ENCODE measurements at places on chromosomes 2 and 18. TPM values are rescaled to one million over a fixed set of nuclear protein-coding genes. Genes with fewer than 3 reads are reported as not detected.
A peak's percentile ranks its signal among the peaks of the same experiment; 100 is the strongest.

GRCh38 chr2:176872406-176872805, 340.2 kb upstream of the HNRNPA3 start:
- DNase-seq, result no peak
- no peaks in the 10 kb centered on the region for H3K27me3 ChIP-seq
- no peak overlapping the region for H3K27ac ChIP-seq

- no peaks in the 10 kb centered on the region for H3K36me3 ChIP-seq
- no peak overlapping the region for H3K27ac ChIP-seq
- no peaks in the 10 kb centered on the region for H3K4me1 ChIP-seq
- H3K4me3 ChIP-seq, result no peak overlapping the region
- DNase-seq, result no peak
- no peaks in the 10 kb centered on the region for H3K27me3 ChIP-seq
Measured at GRCh38 chr2:150076281-150076680, 411.2 kb downstream of the RND3 start.

DNA sequence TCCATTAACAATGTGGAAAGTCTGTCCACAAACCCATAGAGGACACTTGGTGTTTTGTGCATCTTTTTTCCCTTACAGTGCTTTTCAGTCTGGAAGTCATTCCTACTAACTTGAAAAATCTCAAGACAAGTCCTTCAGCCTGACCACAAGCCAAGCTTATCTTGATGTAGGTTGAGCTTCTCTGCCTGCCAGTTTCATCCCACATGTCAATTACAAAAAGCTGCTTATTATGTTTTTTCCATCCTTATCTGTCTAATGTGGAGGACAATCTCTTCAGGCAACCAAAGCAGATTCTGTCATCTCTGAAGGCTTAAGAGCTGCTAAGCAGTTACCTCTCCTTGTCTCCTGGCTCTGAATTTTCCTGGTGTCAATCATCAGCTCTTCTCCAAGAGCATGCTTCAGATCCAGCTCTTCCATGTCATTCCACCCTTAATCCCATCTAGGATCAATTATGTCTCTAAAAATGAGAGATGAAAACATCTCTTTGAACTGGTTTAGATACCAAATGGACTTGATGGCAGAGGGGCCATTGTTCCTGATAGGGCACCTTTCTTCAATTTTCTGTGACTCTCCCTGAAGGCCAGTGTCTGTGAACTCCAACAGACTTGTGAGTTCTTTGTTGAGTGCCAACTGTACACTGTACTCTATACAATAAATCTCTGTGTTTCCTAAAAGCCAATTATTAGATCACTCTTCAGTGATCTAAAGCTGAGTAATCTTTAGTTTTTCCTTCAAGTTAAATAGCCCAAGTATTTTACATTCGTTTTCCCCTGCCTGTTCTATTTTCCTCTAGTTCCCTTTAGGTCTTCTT, 208.6 kb downstream of the RBM43 start:
- no peaks in the 10 kb centered on the region for H3K27me3 ChIP-seq
- no peaks in the 10 kb centered on the region for H3K4me1 ChIP-seq
- DNase-seq, result no peak
- no peaks in the 10 kb centered on the region for H3K36me3 ChIP-seq

- H3K4me3 ChIP-seq, result no peak overlapping the region
- DNase-seq, result no peak
- no peaks in the 10 kb centered on the region for H3K27me3 ChIP-seq
Measured at GRCh38 chr2:128727914-128728313, 409.2 kb upstream of the HS6ST1 start.

GRCh38 chr18:22428672-22429071, 11.0 kb upstream of the CTAGE1 start:
- no peaks in the 10 kb centered on the region for H3K36me3 ChIP-seq
- DNase-seq, result no peak
- H3K27me3 ChIP-seq, result no peaks in the 10 kb centered on the region
- no peak overlapping the region for H3K4me3 ChIP-seq
- H3K4me1 ChIP-seq, result peaks cover 14% of the 10 kb centered on the region
- peak overlapping the region; percentile 43 for H3K27ac ChIP-seq

- H3K36me3 ChIP-seq, result no peaks in the 10 kb centered on the region
- H3K27me3 ChIP-seq, result no peaks in the 10 kb centered on the region
- H3K4me1 ChIP-seq, result peaks cover 8% of the 10 kb centered on the region
- H3K4me3 ChIP-seq, result no peak overlapping the region
- H3K27ac ChIP-seq, result no peak overlapping the region
Measured at GRCh38 chr2:226426292-226426736, 373.3 kb downstream of the IRS1 start.

- H3K4me1 ChIP-seq, result no peaks in the 10 kb centered on the region
- H3K27ac ChIP-seq, result no peak overlapping the region
- no peak for DNase-seq
- no peaks in the 10 kb centered on the region for H3K36me3 ChIP-seq
Measured at GRCh38 chr2:119068154-119068725, 90.3 kb downstream of the C1QL2 start.

GRCh38 chr18:44700652-44701051, 20.0 kb downstream of the SETBP1 start:
- peak; percentile 46 for DNase-seq
- no peak overlapping the region for H3K4me3 ChIP-seq
- H3K27me3 ChIP-seq, result no peaks in the 10 kb centered on the region
- peaks cover 13% of the 10 kb centered on the region for H3K4me1 ChIP-seq
- peak overlapping the region; percentile 10 for H3K27ac ChIP-seq

GRCh38 chr2:119749477-119750012, 10.2 kb upstream of the PTPN4 start:
- H3K27ac ChIP-seq, result no peak overlapping the region
- no peak overlapping the region for H3K4me3 ChIP-seq
- no peaks in the 10 kb centered on the region for H3K4me1 ChIP-seq
- no peaks in the 10 kb centered on the region for H3K27me3 ChIP-seq

GRCh38 chr18:58952858-58953257, 88.2 kb downstream of the ZNF532 start:
- no peaks in the 10 kb centered on the region for H3K4me1 ChIP-seq
- no peak overlapping the region for H3K27ac ChIP-seq
- DNase-seq, result no peak

DNA sequence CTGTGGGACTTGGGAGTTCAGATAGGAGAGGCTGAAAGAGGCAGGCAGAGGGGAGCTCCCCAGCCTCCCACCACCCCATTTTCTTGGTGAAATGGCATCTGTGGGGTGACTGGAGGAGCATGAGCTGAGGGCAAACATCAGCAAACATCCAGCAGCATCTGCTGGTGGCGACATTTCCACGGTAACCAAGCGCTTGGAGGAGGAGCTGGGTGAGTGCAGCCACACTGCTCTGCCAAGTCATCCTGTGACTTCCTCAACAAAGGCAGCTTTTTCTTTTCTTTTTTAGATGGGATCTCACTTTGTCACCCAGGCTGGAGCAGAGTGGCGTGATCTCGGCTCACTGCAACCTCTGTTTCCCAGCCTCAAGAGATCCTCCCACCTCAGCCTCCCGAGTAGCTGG, 5.6 kb downstream of the TXNL4A start:
- no peaks in the 10 kb centered on the region for H3K27me3 ChIP-seq
- H3K27ac ChIP-seq, result no peak overlapping the region
- H3K36me3 ChIP-seq, result no peaks in the 10 kb centered on the region
- H3K4me3 ChIP-seq, result no peak overlapping the region
- DNase-seq, result no peak
- peaks cover 11% of the 10 kb centered on the region for H3K4me1 ChIP-seq

Gene TEKT4
- polyA plus RNA-seq, result not detected
